ENCODE measurements at places on chromosomes 1 and 21.
A peak's percentile ranks its signal among the peaks of the same experiment; 100 is the strongest.

DNA sequence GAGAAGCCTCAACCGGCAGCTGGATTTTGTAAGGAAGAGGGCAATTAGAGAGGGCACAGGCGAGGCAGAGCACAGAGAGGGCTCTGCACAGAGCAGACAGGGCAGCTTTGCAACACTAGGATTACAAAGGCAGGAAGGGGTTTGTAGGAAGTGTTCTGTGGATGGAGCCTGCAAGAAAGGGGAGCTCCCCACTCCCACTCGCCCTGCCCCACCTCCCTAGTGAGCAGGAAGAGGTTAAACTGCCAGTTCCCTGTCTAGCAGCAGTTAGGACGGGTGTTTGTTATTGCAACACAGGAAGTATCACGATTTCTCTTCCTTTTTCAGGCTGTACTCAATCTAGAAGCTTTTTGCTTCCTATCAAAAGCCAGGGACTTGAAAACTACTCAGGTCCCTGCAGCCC lies 63.3 kb upstream of the LRRC8D start:
- DNase-seq = peak; percentile 17

DNA sequence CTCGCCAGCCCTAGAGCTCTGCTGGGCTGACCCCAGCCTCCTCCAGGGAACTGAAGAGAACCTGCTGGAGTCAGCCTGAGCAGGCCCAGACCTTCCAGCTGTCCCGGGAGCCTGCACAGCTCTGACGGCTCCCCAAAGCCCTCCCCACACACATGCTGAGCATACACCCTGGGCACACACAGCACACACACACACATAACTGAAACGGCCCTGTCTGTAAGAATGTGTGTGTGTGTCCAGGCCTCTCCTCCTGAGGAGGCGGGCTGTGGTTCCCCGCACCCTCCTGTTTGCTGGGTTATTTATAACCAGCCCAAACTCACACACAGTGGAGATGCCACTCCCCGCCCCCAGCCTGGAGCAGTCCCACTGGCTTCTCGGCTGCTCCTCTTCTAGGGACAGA lies 20.2 kb downstream of the SDC3 start:
- DNase-seq = peak; percentile 65

- DNase-seq = peak; percentile 42
Observed at GRCh38 chr1:31421371-31422040, 8.5 kb downstream of the SERINC2 start.

DNA sequence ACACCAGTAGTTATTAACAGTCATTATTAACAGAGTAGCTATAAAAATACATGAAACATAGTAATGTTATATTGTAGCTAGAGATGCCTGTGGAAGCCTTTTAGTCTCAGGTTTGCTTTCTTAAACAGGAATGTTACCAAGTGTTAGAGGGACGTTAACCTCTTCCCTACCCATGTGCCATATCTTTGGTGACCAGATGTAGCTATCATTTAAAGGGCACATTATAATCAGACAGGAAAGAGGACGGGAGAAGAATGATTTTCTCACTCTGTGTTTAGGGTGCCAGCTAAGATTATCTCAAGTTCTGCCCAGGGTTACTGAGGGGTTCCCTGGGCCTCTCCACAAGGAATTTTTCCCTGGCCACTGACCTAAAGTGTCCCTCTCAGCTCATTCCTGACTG lies 20.9 kb upstream of the UBL4B start:
- no peak for DNase-seq

DNA sequence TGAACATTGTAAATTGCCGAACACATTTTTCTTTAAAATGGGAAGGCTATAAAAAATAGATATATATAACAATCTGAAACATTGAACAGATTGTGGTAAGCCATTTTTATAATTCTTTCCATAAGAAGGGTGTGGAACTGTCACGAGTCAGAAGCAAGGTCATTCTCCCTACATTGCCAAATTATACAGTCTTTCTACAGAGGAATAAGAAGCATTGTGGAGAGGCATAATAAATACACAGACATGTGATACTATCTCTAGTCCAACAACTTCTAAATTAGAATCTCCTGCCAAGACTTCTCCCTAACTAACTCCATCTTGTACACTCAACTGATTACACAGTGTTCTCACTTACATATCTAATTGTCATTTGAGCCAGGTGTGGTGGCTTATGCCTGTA lies 227.9 kb downstream of the CENPF start:
- DNase-seq = no peak

- DNase-seq = no peak
Observed at GRCh38 chr1:159943908-159944622, 1.3 kb downstream of the IGSF9 start.

DNA sequence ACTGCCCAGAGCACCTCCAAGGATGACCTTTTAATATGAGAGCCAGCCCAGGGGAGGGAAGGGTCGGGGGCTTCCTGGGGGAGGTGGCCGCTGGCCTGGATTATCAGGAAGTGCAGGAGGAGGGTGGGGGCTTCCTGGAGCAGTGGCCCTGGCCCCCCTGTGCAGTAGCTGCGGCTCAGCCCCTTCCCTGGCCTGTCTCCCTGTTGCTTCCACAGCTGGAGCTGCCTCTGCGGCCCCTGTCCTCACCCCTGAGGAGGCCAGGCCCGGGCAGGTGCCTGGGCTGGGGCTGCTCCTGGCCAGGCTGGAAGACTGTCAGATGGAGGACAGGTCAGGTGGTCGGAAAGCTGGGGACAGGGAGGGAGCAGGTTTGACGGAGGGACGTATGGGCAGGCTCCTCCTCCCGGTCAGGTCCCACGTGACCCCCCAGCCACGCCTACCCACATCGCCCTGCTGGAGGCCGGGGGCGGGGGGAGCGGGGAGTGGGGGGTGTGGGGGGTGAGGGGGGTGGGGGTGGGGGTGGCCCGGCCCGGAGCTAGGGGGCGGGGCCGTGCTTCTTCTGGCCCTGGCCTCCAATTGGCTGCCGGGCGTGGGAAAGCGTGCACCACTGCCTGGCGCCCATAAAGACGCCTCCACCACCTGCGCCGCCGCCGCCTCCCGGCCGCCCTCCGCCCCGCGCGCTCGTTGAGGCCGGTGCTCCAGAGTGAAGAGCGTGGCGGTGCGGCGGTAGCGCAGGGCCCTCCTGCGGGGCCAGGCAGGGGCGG lies 10.2 kb upstream of the TNFRSF14 start:
- DNase-seq = peak; percentile 70

DNA sequence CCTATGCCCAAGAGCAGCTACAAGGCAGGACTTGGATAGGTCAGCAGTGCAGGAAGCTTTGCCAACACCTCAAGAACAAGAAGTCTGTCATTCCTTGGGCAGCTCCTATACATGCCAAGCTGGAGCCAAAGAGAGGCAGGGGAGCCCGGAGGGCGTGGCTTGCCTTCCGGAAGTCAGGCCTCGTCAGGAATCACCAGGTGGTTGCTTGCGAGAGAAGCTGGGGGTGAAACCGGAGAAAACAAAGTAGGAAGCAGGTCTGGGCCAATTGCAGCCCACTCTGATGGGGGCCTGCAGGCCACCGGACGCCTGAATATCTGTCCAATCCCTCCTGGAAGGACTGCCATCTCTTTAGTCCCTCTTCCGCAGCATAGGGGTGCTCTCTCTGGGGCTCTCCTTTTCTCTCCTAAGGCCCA lies 794 bp upstream of the FAM76A start:
- no peak for DNase-seq

DNA sequence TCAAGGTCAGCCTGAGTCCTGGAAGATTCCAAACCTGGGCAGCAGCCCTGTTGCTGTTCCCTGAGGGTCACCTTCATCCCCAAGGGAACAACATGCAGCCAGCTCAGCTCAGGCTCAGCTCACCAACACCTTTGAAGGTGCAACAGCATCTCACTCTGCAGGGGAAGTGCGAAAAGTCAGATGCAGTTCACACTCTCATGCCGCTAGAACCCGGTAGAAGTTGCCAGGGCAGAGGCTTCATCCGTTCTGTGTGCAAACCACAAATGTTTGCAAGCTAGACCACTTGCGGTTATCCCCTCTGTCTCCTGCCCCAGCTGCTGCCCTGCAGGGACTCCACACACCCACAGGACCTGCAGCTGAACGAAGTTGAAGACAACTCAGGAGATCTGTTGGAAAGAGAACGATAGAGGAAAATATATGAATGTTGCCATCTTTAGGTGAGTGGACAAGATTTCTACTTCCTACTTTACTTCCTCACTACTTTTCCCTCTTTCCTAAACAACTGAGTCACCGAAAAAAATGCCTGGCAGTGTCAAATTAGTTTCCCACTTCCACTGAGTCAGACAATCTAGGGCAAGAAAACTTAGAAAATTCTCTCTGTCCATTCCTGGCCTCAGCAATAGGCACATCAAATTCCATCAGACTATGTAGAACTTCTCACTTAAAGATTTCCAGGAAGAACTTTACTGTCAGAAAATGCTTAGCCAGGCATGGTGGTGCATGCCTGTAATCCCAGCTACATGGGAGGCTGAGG lies 1.8 kb upstream of the FCRL6 start:
- DNase-seq = peak; percentile 25

GRCh38 chr1:233356705-233356987 lies 29.1 kb downstream of the MAP3K21 start:
- DNase-seq = no peak

GRCh38 chr1:76632136-76632535 lies 235.1 kb upstream of the ST6GALNAC5 start:
- no peak for DNase-seq

DNA sequence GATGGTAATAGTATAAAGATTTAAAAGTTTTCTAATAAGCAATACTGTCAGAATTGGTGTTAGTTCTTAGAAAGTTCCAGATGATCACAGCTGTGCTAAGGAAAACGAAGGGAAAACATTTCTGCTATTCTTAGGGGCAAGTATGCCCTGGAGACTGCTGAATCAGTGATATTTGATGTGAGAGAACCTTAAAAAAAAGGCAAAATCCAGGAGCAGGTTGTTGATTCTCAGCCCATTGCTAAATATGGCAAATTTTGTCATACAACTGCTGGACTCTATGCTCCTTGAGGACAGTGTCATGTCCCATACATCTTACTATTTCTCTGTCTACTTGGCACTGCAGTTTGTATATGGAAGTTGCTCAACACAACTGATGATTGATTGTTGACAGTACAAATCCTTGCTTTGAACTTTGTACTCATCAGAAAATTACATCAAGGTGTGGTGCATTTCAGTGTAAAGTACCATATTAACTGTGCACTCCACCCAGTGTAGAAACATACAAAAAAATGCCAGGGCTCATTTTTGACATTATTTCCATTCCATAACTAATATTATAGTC lies 10.9 kb downstream of the CRCT1 start:
- DNase-seq = no peak

GRCh38 chr21:30234643-30235042 lies 18.7 kb upstream of the CLDN8 start:
- DNase-seq = no peak

DNA sequence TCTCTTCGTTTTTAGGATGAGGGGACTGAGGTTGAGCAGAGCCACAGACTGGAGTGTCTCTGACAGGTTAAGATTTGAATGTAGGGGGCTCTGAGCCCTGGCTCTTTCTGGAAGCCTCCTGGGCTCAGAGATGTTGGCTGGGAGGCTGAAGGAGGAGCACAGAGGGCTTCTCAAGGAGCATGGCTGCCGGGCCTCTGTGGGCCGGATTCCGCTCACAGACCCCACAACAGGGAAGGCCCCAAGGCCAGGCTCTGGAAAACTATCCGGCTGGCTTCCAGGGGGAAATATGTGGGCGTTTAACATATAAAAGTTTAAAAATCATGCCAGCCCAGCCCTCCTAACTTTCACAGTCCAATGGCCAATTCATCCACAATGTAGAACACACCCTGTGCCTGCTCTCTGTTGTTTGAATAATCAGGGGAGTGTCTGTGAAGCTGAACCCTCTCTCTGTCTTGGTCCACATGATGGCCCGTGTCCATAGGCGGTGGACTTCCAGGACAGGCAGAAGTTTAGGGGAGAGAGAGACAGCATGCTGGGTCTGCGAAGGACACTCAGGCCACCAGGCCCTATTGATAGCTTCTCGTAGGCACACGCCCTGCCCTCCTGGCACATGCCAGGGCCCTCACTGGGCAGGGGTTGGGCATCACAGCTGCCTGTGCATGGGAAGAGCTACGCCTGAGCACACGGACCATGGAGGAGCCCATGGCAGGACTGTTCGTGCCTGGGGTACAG lies 10.8 kb downstream of the OBSCN start:
- DNase-seq = no peak
